HTR-8/SVneo (cell line): ENCODE measurements at places on chromosomes 5 and 9.

- DNase-seq = no peak
Observed at GRCh38 chr9:110202232-110202631, 5.7 kb downstream of the C9orf152 start.

DNA sequence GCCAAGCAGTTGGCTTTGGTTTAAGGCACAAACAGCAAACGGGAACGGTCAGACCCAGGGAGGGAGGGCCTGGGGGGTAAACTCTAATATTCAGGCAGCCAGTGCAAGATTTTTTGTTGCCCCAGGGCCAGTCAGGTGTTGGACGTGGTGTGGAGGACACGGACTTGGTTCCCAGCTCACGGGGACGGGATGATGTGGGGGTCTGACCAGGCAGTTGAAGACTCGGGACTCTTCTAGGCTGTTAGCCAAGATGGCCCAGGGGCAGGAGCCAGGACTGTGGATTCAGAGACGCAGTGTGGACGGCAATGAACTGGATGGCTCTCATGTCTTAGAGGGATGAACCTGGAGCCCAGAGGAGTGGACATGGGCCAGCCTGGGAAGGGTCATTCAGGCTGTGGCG is 169.2 kb downstream of the C9orf50 start:
- no peak for DNase-seq

DNA sequence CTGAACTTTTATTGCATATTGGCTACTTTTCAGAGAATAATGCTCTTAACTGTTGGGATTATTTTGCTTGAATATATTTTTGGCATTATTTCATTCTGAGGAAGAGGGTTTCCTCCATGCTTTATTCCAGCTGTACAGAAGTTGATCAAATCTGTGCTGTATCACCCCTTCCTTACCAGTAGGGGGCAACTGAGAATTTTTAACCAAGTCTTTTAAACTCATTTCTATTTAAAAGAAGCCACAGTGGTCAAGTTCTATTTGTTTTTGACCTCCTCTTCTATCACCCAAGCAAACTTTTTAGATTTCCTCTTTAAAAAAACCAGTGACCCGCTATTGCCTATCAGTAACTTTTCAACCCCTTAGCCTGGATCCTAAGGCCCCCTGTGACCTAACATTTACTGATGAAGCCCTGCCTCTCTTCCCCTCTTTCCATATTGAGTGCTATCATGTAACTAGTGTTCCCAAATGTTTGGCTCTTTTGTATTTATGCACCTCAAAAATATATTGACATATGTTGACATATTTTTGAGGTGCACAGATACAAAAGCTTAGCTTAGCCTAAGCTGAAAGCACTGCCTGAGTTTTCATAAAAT is 80.6 kb downstream of the FBXO4 start:
- DNase-seq = no peak

- no peak for DNase-seq
Observed at GRCh38 chr9:36677611-36678010, 104.9 kb downstream of the MELK start.

GRCh38 chr9:123614306-123615263 is 258.6 kb downstream of the CRB2 start:
- DNase-seq = no peak

DNA sequence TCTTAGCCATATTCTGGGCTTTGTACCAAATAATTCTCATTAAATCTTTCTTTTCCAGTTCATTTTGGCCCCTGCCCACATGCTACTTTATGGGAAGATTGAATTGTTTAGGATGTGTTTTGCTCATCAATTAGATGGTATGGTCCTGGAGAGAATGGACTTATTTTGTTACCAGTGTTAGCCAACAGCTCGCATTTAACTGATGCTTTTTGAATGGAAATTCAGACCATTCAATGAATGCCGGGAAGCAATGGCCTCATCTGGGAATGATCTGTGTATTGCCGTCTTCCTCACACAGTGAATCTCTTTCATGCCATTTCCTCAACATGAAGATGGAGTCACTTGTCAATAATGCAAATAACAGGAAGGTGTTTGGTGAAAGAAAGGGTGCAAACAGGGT is 370.6 kb upstream of the PIK3R1 start:
- no peak for DNase-seq

- DNase-seq = peak; percentile 34
Observed at GRCh38 chr5:150412319-150413175, at the start of gene CD74. TSS of gene CD74 (minus strand) at chr5:150412910. CDS start at chr5:150412749, 161 bp downstream.

GRCh38 chr5:15929611-15930263 is 249.9 kb downstream of the MARCHF11 start:
- DNase-seq = no peak

DNA sequence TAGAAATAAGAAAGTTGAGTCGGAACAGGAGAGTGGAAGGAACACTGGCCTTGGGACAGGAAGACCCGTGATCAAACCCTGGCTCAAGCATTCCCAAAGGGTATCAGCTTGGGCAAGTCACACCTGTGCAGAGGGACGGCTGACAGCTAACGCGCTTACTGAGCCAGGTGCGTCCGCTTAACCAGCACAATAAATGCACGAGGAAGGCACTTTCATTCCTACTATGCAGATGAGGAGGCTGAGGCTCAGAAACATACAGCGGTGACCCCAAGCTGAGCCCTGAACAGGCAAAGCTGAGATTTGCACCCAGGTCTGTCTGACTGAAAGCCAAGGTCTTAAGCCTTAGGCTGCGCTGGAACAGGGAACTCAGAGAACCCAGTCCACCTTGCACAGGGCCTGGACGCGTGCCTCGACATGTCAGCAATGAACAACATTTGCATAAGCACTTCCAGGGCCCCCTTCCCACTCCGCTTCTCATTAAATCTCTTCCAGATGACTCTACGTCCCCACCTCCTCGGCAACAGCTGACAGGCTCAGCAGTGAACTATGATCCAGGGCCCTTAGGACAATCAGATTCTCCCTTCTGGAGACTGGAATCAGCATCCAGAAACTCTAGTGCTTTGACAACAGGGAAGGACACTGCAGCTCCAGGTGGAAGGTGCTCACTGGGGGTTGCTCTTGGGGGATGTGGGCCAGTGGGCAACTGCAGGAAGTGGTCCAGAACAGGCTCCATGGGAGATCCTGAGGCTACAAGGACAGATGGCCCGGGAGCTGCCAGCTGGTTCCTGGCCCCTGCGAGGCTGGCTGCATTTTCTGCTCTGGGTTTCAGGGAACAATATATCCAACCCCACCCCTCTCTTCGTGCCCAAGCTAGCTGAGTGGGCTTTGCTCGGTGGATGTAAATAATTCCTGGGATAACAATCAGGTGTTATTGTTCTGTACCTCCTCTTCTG is 35.2 kb downstream of the SH3PXD2B start:
- no peak for DNase-seq

DNA sequence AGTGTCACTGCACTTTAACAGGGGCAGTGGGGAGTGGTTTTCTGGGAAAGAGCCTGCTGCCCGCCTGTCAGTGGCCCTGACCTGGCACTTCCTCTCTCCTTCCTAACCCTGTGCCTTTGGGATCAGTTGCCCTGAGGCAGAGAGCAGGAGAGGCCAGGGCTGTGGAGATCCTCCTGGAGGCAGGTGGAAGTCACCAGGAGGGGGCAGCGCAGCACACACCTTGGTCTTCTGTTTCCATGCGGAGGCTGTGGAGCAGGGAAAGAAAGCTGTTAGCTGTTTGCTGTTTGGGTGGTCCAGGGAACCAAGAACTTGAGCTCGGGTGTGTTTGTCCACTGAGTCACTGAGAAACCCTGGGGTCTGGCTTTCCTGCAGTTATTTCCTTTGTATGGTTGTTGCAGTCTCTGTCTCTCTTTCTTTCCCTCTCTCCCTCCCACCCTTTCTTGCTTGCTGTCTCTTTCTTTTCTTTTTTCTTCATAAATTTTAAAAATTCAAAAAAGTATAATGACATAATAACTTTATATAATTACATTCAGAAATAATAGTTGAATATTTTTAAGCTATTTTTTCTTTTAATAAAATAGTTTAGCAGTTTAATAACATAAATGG is 28.1 kb downstream of the NTRK2 start:
- peak; percentile 10 for DNase-seq

- DNase-seq = peak; percentile 54
Observed at GRCh38 chr9:16964228-16964627, 93.8 kb upstream of the BNC2 start.

DNA sequence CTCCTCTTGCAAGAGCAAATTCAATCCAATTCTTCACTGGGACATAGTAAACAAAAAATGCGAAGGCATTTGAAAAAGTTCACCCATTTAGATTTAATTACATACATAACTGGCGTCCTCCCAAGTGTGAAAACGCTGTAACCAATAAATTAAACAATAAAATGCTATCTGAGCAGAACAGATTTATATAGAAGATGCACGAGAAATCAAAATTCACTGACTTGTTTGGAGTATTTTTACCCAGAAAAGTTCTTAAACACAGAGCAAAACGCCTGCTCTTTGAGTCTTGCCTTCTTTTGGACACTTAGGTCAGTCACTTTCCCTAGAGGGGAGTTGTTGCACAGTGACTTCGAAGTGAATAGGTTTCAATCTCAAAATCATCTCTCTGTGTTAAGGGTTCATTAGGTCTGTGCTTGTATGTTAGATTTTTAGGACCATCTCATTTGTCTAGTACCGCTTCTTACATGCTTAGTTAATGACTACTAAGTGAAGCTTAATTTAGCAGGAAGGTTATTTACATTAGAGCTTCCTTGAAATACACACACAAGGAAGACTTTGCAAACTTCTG is 1.9 kb downstream of the ALDH1A1 start:
- DNase-seq = no peak

DNA sequence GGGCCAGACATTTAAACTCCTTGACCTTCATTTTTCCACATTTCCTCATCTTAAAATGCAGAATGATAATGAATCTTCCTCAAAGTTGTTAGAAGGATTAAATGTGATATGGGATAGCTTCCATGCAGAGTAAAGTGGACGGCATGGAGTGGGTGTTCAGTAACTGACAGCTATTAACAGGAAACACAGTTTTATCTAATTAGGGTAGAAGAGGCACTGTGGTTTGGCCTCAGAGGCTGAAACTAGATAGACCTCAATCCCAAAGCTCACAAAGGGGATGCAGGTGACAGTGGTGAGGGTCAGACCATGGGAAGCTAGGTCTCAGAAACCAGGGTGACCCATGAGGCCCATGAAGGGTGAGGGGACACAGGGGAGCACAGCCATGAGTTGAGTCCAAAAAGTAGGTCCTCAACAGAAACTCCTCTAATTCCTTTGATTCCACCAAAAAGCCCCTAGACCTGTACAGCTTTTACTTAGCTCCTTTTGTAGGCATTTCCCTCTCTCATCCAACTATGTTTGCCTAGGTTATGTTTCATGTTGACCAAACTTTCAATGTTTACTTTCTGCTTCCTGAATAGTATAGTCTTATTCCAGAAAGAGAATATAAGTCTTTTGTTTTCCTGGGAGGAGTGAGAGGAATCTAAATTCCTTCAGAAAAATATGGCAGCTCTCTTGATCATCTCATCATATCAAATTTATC is 27.9 kb upstream of the GLDC start:
- DNase-seq = no peak

GRCh38 chr9:14031060-14031414 is 282.9 kb downstream of the NFIB start:
- DNase-seq = no peak

- peak; percentile 35 for DNase-seq
Observed at GRCh38 chr9:79895232-79895631, 323.5 kb downstream of the TLE4 start.

DNA sequence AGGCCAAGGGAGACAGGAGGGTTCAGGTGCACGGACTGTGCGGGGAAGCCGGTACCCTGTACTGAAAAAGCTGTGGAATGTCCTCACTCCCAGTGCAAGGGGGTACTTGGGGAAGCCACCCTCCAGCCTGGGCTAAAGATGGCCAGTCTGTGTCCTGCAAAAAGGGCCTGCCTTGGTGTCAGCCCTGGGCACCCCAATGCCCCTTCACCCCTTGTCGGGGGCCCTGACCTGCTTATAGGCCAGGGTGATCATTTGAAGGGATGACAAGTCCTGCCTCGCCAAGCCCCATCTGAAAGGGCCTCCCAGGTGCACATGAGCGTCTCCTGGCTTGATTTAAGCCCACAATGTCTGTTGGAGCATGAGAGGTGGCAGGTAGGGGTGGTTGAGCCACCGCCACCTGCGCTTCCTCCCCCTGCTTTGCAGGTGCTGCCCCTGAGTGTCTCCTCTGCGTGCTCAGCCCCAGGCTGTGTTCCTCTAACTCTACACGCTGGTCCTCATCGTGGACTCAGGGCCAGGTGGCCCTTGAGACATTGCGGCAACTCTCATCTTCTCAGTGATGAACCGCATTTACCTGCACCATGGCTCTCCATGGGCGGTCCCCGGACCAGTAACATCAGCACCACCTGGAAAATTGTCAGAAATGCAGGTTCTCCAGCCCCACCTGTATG is 97.0 kb downstream of the ANKRD33B start:
- no peak for DNase-seq

DNA sequence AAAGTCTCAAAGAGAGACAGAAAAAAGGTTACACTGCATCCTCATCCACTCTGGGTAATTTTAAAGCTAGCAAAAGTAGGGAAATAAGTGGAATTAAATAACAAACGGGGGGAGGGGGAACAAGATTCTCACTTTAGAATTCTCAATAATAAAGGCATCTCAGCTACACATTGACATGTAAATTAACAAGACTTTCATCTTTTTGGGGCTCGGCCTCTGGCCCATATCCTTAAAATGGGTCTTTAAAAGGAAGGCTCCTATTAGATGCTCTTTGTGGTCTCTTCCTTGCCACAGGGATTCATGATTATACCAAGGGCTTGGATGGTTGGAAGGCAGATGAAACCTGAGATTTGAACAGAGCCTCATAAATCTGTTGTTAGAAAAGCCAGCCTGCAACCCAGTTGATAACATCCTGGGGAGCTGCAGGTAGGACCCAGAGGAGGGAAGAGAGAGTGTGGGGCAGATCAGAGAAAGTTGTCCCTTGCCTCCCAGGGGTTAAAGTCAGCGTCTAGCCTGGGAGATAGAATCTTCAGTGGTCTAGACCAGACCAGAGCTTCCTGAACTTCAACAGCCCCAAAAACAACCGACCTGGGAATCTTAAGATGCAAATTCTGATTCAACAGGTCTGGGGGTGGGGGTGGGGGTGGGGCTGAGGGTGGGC is 135.9 kb downstream of the GCNT1 start:
- DNase-seq = no peak

DNA sequence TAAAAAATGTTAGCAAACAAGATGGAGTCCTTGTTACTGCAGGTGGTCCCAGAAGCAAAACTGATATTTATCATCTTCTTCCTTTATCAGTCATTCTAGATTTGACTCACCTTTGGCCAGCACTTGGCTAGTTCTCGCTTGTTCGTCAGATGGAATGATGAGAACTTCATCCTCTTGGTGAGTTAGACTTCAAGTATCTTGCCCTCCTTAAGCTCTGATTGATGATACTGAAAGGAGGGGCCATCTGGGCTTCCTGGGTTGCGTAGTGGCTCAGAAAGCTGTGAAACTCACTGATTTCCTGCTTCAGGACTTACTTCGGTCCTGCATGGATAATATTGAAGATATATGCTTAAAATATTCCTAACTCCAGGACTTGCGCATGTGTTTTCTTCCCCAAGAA is 1248.2 kb upstream of the CDH9 start:
- DNase-seq = peak; percentile 41

DNA sequence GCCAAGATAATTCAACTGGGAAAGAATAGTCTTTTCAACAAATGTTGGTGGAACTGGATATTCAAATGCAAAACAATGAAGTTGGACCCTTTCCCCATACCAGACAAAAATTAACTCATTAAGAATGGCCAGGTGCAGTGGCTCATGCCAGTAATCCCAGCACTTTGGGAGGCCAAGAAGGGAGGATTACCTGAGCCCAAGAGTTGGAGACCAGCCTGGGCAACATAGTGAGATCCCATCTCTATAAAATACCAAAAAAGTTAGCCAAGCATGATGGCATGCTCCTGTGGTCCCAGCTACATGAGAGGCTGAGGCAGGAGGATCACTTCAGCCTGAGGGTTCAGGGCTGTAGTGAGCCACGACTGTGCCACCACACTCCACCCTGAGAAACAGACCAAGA is 24.2 kb downstream of the SERINC5 start:
- no peak for DNase-seq
